ENCODE measurements at places on chromosomes 1 and 21.

- DNase-seq: no peak
Measured at GRCh38 chr1:230276401-230276800, 149.7 kb downstream of the PGBD5 start.

- no peak for DNase-seq
Measured at GRCh38 chr1:48017716-48018115, 20.5 kb upstream of the TRABD2B start.

DNA sequence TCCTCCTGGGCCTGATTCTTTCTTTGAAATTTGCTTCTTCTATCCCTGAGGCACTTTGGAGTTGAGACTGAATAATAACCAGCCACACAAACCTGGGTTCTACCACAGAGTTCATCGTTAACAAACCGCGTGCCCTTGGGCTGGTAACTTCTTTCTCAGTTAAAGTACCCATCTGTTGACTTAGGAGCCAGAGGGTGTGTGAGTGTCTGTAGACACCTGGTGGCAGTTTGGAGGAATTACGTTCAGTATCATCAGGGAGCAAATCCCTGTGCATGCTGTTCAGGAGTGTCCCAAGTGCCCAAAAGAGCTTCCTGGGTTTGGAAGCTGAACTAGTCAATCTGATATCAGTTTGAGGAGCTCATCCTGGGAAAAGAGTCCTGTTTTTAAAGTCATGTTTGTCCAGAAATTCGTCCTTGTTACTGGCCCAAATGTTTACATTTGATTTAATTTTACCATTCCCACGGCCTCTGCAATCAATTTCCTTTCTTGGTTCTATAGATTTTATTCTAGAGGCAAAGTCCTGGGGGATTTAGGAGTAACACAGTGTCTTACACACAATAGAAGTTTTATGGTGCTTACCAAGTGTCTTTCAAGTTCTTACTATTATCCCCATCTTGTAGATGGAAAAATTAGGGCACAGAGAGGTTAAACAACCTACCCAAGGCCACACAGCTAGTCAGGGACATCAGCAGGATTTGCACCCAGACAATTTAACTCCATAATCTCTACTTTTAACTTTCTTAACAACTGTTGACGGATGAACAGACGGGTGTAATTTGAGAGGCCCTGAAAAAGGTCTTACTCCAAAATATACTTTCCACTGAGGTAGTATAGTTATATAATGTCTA, 26.7 kb upstream of the RPTN start:
- peak; percentile 17 for DNase-seq

- no peak for DNase-seq
Measured at GRCh38 chr1:53871773-53872484, 17.7 kb downstream of the YIPF1 start.

DNA sequence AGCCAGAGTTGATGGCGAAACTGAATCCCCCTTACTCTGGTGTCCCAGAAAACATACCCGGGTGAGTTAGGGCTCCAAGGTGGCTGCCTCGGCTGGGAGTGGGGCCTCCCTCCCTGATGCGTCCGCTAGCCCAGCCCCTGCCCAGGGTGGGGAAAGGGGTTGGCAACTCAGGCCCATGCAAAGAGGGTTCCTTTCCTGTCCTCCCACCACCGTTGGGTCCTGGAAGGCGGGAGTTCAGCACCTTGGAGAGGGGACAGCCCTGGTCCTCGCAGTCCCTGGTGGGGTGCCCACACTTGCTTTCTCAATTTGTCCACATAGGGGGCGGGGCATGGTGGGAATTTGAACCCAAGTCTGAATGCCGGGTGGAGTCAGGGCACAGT, 6.1 kb downstream of the SRM start:
- no peak for DNase-seq

DNA sequence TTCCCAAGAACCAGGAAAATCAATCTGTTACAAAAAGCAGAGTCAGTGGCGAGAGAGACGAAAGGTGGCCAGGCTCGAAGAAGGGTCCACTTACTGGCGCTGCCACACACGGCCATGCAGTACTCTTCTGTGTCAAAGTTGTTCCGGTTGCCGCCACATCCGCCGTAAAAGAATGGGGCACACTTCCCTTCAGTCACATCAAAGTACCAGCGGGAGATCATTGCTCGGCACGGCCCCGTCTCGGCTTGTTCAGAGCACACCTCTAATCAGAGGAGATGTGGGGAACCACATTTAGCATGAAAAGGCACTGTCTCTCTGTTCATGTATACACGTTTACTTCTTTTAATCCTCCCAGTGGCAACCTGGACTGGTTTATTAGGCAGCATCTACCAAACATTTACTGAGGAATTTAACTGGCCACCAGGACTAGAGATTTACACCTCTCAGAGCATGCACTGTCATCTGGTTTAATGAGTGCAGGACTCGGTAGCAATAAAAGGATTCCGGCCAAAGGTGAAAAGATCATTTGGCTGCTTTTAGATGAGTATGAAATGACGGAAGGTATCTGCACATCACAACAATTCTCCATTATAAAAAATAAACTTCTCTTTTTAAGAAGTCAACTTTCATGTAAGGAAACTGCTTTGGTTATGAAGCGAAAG, 170.5 kb downstream of the APP start:
- peak; percentile 11 for DNase-seq

- DNase-seq: no peak
Measured at GRCh38 chr1:194512957-194513356, 1326.5 kb upstream of the B3GALT2 start.

GRCh38 chr1:85417017-85417416, 47.9 kb downstream of the DDAH1 start:
- no peak for DNase-seq

Data from activated T-helper 1 cell treated with anti-CD3 and anti-CD28 coated beads, Interleukin-12 subunit alpha, Interleukin-12 subunit beta, Interleukin-2, Interleukin-4 antibody, amounts not matched to agents 30 ng/mL and 10 ng/mL and 1 ng/mL, durations not matched to agents 14 hours and 24 hours and 36 hours (primary cell).